ENCODE measurements at places on chromosomes 11 and 22. TPM values are rescaled to one million over a fixed set of nuclear protein-coding genes. Genes with fewer than 3 reads are reported as not detected.

DNA sequence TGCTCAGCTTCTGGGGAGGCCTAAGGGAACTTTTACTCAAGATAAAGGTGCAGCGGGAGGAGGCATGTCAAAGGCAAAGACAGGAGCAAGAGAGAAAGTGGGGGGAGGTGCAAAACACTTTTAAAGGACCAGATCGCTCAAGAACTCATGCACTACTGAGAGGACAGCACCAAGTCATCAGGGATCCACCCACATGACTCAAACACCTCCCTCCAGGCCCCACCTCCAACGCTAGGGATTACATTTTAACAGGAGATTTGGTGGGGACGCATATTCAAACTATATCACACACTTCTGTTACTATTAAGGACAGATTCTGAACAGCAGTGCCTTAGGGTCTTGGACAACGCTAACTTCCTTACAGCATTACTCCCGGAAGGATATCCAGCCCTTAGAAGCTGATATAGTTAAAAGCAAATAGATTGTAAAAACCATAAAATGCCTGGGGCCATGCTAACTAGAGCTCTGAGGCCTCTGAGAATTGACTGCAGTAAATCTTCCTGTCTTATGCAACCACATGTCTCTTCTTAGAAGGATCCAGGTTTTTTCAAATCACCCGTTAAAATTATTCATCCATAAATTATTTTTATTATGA lies 16.7 kb upstream of the ZC3H12C start:
- DNase-seq: peak; percentile 54

DNA sequence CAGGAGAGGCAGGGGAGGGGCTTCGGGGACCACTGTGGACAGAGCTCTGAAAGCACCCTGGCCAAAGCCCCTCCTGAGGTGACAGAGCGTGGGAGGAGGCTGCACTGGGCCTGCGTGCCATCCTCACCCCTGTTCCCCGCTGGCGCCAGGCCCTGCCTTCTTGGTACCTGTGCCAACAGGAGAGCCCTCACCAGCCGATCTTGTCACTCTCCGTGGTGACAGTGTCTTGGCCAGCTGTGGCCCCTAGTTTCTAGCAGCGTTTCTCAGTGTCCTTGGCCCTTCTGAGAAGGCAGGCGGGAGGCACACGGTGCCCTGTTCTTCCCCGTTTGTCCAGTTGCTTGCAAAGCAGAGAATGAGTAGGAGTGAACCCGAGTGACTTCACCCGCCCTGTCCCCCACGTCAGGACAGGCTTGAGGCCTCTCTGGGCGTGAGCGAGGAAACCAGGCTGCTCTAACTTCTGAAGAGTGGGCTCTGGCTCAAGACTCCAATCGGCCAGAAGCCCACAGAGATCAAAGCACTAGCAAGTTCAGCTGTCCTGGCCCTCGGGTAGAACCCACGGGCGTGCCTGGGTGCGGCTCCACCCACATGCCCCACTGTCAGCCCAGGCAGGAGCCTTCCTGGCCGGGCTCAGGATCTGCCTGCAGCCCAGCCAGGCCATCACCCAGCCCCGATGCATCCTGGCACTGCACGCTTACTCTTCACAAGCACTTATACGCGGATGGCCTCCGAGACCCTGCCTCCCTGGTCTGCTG lies 60.2 kb upstream of the EMID1 start:
- DNase-seq: no peak

DNA sequence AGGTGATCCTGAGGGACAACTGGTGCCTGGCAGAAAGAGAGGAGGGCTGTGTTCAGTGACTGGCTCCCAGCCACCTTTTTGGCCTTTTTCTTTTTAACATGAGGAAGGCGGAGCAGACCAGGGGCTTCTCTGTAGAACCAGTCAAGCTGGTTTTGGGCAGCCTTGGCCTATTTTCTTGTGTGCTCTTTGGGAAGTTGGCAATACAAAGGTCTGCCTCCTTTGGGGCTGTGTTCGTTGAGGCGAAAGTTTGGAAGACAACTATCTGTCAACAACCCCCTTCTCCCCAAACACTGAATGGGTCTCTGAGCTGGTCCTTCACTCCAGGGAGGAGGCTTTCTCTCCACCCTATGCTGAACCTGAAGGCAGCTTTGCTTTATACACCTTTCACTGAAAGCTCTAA lies 8.5 kb downstream of the MARK2 start:
- no peak for DNase-seq

DNA sequence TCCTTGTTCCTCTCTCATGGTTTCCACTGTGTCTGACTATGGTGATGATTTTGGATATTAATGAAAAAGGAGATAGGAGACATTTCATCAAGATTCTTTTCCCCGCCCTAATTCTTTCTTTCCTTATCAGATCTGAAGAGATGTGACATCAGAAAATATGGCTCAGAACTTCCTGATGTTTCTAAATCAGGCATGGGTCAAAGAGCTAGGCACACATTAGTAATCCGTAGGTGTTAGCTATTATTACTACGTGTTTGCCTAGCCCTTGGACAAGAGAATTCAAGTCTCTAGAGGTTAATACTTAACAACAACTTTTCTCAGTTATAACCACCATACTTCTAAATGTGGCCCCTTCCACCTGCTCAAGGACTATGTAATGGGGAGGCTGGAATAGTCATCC lies 5.8 kb downstream of the JOSD1 start:
- peak; percentile 33 for DNase-seq

DNA sequence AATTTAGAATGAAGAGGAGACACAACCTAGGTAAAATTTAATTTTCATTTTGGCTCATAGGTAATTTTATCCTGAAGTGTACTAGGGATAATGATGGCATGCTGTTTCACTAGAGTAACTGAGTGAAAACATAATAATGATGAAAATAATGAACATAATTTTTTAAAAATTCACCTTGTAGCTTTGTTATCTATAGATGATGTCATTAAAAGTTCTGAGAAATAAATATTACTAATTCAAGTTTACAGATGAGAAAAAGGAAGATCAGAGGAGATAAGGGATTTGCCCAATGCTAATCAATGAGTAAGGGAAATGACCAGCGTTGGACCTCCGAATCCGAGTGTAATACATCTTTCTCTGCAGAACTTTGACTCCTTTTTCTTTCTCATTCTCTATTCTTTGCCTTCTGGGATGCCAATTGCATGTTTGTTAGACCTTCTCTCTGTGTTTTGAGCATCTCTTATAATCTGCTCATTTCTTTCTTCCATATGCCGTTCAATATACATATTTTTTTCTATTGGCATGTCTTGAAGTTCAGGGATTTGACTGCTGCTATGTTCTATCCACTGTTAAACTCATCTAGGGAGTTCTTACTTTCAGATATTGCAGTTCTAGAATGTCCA lies 186.5 kb downstream of the SNX19 start:
- DNase-seq: no peak

DNA sequence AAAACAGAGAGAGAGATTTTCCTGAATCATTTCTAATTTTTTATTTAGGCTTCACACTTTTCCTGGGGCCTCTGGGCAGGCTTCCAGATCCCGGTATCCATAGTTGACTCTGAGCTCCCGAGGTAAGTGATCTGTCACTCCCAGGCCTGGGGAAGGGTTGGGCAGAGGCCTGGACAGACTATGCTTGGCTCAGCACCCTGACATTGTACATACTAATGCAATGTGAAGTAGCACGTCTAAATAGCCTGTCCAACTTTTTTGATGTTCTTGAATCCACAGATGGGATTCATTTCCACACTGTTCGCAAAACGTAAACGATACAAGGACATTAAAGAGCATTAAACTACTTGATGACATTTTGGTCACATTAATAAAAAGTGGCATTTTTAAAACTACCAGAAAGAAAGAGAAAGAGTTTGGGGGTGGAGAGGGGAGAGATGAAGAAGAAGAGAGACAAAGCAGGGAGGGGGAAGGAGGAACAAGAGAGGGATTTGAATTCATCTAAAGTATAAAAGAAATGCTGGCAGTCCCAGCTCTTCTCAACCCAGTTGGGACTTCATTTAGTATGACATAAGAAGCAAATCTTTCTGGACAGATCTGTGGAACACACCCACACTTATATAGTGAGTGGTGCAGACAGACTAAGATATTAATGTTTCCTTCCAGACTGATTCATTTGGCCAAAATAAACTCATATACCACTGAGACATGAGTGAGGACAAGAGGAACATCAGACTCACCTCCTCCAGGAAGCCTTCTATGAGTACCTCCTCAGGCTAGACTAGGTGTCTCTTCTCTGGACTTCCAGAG lies 514.2 kb downstream of the SOX6 start:
- no peak for DNase-seq

- DNase-seq: peak; percentile 97
Measured at GRCh38 chr11:20112291-20113148, 47.8 kb downstream of the DBX1 start.

DNA sequence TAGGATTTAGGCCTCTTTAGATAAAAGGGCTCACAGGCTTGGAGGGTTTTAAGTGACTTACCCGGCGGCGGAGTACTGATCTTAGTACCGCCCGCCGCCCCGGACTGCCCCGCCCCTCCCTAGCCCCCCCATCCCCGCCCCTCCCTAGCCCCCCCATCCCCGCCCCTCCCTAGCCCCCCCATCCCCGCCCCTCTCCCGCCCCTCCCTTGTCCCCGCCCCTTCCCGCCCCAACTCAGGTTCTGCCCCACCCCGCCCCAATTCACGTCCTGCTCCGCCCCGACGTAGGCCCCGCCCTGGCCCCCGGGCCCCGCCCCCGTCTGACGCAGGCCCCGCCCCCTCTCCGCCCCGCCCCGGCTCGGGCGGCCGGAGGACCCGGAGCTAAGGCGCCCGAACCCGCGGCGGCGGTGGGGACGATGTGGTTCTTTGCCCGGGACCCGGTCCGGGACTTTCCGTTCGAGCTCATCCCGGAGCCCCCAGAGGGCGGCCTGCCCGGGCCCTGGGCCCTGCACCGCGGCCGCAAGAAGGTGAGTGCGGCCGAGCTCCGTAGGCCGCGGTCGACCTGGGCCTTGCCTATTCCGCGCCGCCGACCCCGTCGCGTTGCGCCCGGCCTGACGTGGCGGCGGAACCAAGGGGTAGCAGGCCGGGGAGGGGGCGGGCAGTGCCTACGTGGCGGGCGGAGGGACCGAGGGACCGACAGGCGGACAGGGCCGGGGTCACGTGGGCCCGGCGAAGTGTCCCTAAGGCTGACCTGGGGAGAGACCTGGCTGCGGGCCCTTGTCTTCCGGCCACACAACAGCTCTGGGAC lies at the start of gene SCYL1:
Gene SCYL1 (plus strand): TSS at position 343 of the 805 bp plus-strand sequence. CDS start 71 bp downstream, at position 414.
- DNase-seq: peak; percentile 92

- DNase-seq: no peak
Measured at GRCh38 chr22:19998232-19998951, 18.2 kb downstream of the ARVCF start.

- DNase-seq: no peak
Measured at GRCh38 chr11:80321786-80322185, 881.0 kb upstream of the TENM4 start.

The FGF4 gene
- total RNA-seq: not detected

The CCDC15 gene
- total RNA-seq: 2.6 TPM

The VPS37C gene
- total RNA-seq: 15.1 TPM

The ZW10 gene
- total RNA-seq: 18.0 TPM

The YAP1 gene
- total RNA-seq: 148 TPM

Measured in fibroblast of villous mesenchyme (primary cell).